GM19239 (cell line): ENCODE measurements at places on chromosomes 13 and 19.

GRCh38 chr13:77535448-77535847 is at the start of gene SCEL:
TSS of gene SCEL (plus strand) at chr13:77535706. CDS start at chr13:77555876, 20,170 bp downstream.
- no peak for DNase-seq

DNA sequence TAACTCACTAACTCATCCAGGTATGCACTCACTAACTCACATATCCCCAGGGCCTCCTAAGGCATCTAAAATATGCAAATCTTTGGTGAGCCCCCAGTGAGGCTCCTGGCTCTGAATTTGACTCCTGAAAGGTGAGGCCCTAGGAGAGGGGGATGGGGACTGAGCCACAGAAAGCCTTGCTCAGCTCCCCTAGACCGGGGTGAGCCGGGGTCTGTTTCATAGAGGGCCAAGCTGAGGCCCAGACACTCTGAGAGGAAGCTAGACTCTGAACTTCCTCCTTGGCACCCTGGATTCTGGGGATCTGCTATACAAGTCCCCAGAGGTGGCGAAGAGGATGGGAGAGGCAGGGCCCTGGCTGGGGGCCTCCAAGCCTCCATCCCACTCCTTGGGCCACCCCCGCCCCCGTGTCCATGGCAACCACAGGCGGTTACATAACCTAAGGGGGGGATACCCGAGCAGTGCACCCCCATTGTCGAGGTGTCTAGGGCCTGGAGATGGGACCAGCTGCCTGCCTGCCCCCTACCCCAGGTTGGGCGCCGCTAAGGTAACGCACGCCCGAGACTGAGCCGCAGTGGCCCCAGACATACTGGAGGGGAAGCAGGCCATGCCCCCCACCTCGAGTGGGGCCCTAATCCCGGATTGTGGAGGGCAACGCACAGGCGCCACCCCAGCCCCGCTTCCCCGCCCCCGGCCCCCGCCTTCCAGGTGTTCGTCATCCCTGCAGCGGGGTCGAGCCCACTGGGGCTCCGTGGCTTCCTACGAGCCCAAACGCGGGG is 646 bp downstream of the ABHD8 start:
- DNase-seq = no peak

DNA sequence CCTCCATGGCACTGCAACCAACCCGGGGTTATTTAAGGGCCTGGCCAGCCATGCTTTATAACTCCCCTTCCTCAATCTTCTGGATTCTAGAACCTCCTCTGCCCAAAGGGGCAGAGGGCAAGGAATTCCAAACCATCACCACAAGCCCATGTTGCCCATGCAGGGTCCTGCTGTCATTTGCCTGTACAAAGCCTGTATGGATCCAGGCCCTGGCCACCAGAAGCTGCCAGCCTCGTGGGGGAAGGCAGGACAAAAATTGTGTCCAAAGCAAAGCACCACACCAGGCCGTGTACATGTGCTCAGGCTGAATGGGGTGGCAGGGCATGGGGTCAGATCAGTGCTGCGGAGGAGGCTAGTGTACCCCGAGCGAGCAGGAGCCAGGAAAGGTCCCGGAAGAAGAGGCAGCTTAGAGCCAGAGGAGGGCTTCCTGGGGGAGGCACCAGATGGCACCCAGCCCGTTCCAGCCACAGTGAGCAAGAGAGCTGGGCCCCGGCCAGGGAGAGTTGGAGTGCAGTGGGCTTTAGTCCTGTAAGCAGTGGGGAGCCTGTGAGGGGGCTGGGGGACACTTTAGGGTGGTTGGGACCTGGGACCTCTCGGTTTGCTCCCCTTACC is 35.8 kb downstream of the CAPN12 start:
- no peak for DNase-seq

DNA sequence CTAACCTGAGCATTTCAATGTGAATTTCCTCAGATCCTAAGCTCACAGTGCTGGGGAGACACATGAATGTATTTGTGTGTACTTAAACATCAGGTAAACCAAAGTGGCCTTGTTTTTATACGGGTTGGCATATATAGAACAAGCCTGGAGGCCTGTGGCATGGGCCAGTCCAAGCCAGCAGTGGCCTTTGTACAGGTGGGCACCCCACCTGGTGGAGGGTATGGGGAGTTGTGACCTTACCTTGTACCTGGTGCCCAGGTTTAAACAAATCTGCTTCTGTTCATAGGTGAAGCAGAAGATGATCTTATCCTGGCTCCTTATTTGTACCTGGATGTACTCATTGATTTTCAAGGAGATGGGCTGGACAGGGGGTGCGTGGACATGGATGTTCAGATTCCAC is 71.0 kb downstream of the ERICH6B start:
- DNase-seq = no peak

- DNase-seq = no peak
Observed at GRCh38 chr19:40441719-40442253, 2.3 kb downstream of the SERTAD3 start.
